ENCODE measurements at places on chromosomes 1 and 21. TPM values are rescaled to one million over a fixed set of nuclear protein-coding genes. Genes with fewer than 3 reads are reported as not detected.

- no peak for DNase-seq
These were observed 45.2 kb upstream of the DPT start for GRCh38 chr1:168774241-168774640.

GRCh38 chr1:40620150-40620549 lies 45.3 kb downstream of the RIMS3 start:
- DNase-seq, result no peak

DNA sequence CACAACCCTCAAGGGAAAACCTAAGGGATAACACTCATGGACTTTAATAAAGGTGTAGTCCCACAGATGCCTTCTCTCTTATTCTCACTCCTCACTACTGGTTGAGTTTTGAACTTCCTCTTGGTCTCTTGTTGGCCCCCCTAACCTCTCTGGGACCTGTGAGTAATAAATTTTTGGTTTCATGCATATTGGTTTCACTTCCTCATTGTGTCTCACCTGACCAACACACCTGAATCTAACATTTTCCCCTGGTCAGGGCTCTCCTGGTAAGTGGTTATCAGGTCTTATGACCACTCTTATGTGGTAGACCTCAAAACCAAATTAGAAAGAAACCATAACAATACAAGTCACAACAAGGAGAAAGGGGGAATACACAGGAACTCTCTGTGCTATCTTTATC lies 60.5 kb upstream of the PRMT6 start:
- no peak for DNase-seq

DNA sequence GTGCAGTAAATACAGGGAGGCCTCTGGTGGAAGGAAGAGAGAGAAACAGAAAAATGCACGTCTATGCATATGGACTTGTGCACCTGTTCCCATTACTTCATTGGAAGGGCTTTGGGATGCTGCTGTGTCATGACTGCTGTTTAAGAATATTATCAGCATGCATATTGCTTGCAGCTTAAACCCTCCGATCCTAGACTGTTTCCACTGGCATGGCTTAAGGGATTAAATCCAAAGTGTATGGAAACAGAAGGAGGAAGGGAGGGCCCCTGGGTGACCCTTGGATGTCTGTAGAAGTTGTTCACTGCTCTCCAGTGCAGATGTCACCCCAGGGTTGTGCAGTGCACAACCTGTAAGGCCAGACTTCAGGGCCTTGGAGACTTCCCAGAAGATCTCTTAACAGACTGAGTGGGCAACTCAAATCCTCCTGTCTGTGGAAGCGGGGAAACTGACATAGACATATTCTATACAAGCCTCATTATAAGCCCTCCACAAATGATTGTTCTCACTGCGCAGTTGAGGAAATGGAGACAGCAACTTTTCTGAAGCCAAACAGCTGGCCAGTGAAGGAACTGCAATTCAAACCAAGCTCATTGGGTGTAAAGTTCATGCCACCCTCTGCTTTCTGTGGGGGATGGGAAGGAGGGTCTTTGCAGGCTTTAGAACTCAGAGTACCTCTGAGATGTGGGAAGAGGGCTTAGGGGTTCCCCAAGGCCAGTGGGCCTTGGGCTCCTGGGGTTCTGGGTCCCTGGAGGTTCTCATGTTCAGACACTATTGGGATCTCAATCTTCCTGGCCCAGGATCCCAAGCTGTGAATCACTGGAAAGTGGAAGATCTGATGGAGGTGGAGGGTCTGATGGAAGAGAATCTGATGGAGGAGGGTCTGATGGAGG lies 73.8 kb downstream of the UMODL1 start:
- DNase-seq, result no peak

GRCh38 chr1:76725864-76726619 lies 141.2 kb upstream of the ST6GALNAC5 start:
- no peak for DNase-seq

The S100A5 gene
- total RNA-seq, result not detected

DNA sequence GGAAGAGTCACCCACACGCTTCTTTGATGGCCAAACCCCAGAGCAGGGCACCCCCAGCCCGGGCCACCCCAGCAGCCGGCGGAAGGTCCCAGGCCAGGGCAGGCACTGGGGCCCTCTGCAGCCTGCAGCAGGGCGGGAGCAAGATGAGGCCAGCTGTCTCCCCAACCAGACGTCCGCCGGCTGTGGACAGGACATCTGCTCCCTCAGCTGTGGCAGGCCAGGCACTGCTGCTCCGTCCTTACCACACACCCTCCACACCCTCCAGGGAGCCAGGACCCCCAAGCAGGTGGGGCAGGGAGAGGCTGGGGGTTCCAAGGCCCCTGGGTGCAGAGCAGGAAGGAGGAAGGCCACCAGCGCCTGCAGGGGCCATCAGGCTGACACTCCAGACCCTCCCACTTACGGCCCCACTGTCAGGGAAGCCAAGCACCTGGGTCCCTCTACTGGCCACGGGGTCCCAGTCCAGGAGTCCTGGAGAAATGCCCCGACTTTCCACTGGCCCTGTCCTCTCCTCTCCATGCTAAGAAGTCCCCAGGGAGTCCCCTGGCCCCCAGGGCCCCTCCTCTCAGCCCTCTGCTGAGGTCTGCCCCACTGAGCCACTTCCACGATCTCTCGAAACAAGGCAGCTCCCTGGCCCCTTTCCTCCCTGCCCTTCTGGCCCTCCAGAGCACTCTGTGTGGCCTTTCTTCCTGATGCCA lies 5.6 kb downstream of the WNT9A start:
- DNase-seq, result peak; percentile 50

GRCh38 chr1:175918364-175918801 lies 175.0 kb upstream of the TNR start:
- peak; percentile 57 for DNase-seq

The TTC22 gene
- total RNA-seq, result 2.5 TPM

- DNase-seq, result no peak
These were observed 1372.9 kb upstream of the ADGRL2 start for GRCh38 chr1:80427881-80428280.

DNA sequence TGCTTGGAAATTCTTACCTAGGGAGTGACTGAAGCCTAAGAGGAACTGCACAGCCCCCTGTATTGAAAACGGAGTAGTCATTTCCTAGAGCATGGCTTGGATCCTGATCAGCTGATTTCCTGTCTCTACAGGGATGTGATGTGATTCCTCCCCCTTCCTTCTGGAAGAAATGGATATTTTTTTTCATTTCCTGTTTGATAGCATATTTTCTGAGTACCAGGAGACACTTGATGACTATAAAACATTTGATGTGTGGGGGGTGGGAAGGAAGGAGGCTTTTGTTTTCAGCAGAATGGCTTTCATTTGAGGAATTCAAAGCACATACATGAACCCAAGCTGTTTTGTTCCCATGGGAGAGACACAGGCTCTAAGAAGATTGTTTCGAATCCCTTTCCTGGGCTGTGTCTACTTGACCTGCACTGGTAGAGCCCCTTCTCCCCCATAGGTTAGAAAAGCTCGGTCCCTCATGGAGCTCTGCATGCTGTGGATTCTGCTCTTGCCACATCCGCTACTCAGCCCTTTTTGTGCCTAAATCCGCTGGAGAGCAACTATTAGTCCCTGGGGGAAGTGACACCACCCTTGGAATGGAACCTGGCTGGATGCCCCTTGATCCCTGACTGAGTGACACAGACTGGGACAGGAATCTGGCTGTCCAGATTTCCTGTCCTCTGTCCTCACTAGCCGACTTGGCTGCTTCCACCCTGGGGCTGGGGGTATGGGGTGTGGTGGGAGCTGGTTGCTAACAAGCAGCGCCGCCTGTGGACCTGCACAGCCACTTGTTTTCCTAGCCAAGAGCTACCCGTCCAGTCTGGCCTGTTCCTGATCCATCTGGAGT lies 71.8 kb upstream of the MACF1 start:
- peak; percentile 96 for DNase-seq

The IFI16 gene
- 0.31 TPM for total RNA-seq

The CD164L2 gene
- 2.8 TPM for total RNA-seq

The TMEM125 gene
- total RNA-seq, result 39.3 TPM

GRCh38 chr1:109484519-109484975 lies 842 bp downstream of the ATXN7L2 start:
- peak; percentile 74 for DNase-seq

GRCh38 chr21:35438643-35439404 lies 389.7 kb upstream of the RUNX1 start:
- DNase-seq, result no peak

GRCh38 chr1:31405578-31406245 lies 7.3 kb upstream of the SERINC2 start:
- no peak for DNase-seq

The NCAM2 gene
- total RNA-seq, result 0.83 TPM

GRCh38 chr1:176416777-176417176 lies 46.2 kb upstream of the PAPPA2 start:
- peak; percentile 44 for DNase-seq

- DNase-seq, result no peak
These were observed 70.5 kb downstream of the EIF4G3 start for GRCh38 chr1:21106238-21106637.

DNA sequence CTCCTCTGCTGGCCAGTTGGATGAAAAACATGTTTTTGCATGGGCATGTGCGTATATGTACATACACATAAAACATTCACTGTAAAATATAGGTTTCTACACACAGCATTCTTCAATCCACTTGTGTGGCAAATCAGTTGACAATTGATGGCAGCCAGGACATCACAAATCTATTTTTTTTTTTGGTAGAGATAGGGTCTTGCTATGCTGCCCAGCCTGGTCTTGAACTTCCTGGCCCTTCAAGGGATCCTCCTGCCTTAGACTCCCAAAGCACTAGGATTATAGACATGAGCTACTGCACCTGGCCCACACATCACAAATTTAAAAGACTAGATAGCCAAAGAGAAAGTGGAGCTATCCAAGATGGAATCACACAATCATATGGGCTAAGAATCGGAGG lies 39.6 kb downstream of the ARHGEF11 start:
- no peak for DNase-seq

The TNFRSF8 gene
- 26.1 TPM for total RNA-seq

- peak; percentile 41 for DNase-seq
These were observed 777.0 kb downstream of the PLA2G4A start for GRCh38 chr1:187605736-187606135.

The IGSF9 gene
- 27.6 TPM for total RNA-seq

The RAB7B gene
- not detected for total RNA-seq

DNA sequence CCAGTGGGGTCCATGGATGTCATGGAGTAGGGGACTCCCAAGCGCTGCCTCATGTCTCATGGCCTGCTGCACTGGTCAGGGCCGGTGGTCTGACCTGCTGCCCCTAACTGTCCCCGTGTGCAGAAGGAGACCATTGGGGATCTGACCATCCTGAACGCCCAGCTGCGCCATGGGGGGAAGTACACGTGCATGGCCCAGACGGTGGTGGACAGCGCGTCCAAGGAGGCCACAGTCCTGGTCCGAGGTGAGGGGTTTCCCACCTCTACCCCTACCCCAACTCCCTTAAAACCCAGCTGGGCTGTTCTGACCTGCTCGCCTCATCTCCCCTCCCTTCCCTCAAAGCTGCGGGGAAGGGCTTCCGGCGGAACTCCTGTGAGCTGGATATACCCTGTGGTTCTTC lies 18.6 kb downstream of the TMEM81 start:
- no peak for DNase-seq

DNA sequence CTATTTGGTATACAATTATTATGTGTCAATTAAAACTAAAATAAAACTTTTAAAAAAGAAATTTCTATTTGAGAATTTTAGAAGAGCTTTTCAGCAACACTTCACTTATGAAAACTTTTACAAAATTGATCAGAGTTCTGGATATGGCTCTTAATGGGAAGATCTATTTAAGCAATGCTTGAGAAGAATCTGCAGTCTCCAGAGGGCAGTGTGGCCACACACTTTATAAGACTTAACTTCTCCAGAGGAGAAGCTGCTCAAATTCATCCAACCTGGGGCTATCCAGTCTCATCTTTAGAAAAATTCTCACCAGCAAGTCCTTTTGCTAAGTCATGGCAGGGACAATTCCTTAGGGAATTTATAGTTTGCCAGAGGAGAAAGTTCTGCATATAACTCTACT lies 25.2 kb upstream of the AGO1 start:
- peak; percentile 47 for DNase-seq

The ATP8B2 gene
- 92.9 TPM for total RNA-seq

GRCh38 chr1:154502744-154503115 lies 518 bp upstream of the SHE start:
- DNase-seq, result peak; percentile 77

DNA sequence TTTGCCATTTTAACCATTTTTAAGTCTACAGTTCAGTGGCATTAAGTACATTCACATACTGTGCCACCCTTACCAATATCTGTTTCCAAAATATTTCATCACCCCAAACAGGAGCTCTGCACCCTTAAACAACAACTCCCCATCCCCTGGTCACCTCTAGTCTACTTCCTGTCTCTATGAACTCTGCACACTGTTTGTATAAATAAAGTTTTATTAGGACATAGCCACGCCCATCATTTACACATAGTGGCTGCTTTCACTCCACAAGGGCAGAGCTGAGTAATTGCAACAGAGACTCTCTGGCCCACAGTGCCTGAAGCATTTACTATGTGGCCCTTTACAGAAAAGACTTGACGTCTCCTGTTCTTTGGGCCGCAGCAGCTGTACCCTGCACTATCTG lies 30.1 kb downstream of the KCNAB2 start:
- DNase-seq, result no peak

- DNase-seq, result no peak
These were observed 85.5 kb downstream of the ADAMTS1 start for GRCh38 chr21:26759731-26760130.

- DNase-seq, result peak; percentile 18
These were observed 749 bp upstream of the LRIG2 start for GRCh38 chr1:113072141-113072756.

DNA sequence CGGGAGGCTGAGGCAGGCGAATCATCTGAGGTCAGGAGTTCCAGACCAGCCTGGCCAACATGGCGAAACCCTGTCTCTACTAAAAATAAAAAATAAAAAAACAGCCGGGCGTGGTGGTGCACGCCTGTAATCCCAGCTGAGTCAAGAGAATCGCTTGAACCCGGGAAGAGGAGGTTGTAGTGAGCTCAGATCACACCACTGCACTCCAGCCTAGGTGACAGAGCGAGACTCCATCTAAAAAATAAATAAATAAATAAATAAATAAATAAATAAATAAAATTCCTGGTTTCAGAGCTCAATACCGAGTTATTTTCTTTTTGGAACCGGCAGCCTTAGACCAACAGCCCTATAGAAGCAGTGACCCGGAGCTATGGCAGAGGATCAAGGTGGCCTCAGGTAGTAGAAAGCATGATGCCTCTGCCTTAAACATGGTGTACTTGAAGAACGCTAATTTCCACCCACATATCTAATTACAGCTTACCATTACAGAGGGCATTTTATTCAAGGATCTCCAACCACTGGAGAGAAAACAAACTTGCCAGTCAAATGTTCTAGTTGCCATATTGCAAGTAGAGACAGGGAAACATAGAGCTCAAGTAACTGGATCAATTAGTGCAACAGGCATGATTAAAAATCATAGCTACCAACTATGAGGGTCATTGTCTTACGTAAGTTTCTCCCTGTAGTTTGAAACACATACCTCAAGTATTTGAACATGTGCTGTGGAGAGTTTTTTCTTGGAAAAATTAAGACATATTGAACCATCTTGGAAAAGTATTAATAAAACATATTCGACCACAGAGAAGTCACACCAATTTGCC lies 2.0 kb upstream of the ENAH start:
- no peak for DNase-seq
